ENCODE measurements at places on chromosomes 7 and 10. TPM values are rescaled to one million over a fixed set of nuclear protein-coding genes. Genes with fewer than 3 reads are reported as not detected.

DNA sequence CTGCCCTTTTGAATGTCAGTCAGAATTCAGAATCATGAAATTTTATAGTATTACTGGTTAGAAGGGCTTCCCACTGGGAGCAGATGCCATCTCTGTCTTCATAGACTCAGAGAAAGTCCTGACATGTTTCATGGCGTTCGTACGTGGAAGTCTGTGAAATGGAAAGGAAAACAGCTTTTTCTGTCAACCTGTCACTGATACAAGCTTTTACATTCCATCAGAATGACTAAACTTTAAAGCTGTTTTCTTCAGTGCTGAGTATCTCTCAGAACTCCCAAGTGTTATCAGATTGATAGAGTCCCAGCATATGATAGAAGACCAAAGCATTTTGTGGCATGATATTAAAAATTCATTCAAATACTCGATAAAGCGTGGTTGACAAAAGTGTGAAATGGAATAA lies 726.7 kb upstream of the GALNT17 start:
- no peak overlapping the region for H3K4me3 ChIP-seq
- no peaks in the 10 kb centered on the region for H3K27me3 ChIP-seq
- no peak overlapping the region for H3K27ac ChIP-seq
- no peak for DNase-seq
- H3K4me1 ChIP-seq: no peaks in the 10 kb centered on the region
- no peaks in the 10 kb centered on the region for H3K36me3 ChIP-seq

DNA sequence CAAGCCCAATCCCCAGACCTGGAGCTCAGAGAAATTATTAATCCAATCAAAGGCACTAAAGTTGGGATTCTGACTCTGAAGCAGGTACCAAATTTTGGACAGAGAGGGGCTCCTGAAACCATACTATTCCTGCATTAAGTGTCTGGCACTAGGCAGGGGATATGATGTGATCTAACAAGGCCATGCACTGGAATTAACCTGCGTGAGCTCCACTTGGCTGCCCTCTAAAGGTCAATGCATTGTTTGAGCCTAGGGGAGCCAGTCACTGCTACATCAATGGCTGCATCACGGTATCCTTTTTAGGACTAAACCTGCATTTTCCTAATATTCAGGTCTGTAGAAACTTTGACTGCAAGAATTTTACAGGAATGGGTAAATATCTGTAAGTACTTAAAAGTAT lies 42.1 kb downstream of the ST8SIA6 start:
- no peak overlapping the region for H3K27ac ChIP-seq
- H3K36me3 ChIP-seq: no peaks in the 10 kb centered on the region
- no peaks in the 10 kb centered on the region for H3K27me3 ChIP-seq
- DNase-seq: no peak

GRCh38 chr7:118478931-118479330 lies 254.4 kb downstream of the ANKRD7 start:
- H3K4me1 ChIP-seq: no peaks in the 10 kb centered on the region
- H3K36me3 ChIP-seq: no peaks in the 10 kb centered on the region
- no peaks in the 10 kb centered on the region for H3K27me3 ChIP-seq
- H3K27ac ChIP-seq: no peak overlapping the region
- no peak overlapping the region for H3K4me3 ChIP-seq

DNA sequence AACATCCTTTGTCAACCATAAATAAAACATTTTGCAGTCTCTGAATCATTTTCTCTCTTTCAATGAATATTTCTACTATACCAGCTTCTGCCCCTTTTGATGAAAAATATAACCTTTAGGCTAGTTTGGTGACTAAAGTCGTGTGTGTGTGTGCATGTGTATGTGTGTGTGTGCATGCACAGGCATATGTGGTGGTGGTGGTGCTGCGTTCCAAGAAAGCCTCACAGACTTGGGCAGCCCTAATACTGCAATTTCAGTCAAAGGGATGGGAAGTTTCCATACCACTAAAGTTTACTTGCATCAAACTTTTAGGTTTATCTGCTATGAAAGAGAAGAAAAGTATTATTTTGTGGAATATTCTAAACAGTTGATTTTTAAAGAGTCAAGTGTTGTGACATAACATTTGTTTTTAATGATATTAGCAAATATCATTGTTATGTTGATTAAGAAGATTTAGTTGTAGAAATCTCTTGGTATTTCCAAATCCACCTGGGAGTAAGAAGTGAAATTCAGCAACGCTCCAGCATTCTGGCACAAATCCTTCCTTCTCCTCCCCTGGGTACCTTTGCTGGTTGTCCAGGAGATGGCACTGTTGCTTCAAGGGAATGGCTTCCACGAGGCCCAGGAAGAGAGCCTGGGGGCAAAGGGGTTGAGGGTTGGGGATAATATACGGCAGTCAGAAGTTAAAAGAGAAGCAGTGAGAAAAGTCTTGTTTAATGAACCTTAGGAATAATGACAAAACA lies 41.5 kb downstream of the ASB4 start:
- no peaks in the 10 kb centered on the region for H3K36me3 ChIP-seq
- H3K4me3 ChIP-seq: no peak overlapping the region
- H3K27ac ChIP-seq: no peak overlapping the region
- no peaks in the 10 kb centered on the region for H3K4me1 ChIP-seq
- no peak for DNase-seq

The RPEL1 gene
- not detected for total RNA-seq

The LIPN gene
- not detected for total RNA-seq

The COBL gene
- not detected for total RNA-seq

The KDM7A gene
- total RNA-seq: 46.5 TPM
